ENCODE measurements at places on chromosomes 5 and 9. TPM values are rescaled to one million over a fixed set of nuclear protein-coding genes. Genes with fewer than 3 reads are reported as not detected.

Gene SWI5
- total RNA-seq = 39.0 TPM

Gene ACO1
- 106 TPM for total RNA-seq

Gene MAMDC2
- total RNA-seq = 3.0 TPM

Gene PCA3
- not detected for total RNA-seq

Gene CKMT2
- total RNA-seq = 17.4 TPM

Gene DMRT1
- total RNA-seq = not detected

Gene PCDHB15
- total RNA-seq = 0.46 TPM

Gene CMYA5
- 1.3 TPM for total RNA-seq
